ENCODE measurements at places on chromosomes 4 and X.

DNA sequence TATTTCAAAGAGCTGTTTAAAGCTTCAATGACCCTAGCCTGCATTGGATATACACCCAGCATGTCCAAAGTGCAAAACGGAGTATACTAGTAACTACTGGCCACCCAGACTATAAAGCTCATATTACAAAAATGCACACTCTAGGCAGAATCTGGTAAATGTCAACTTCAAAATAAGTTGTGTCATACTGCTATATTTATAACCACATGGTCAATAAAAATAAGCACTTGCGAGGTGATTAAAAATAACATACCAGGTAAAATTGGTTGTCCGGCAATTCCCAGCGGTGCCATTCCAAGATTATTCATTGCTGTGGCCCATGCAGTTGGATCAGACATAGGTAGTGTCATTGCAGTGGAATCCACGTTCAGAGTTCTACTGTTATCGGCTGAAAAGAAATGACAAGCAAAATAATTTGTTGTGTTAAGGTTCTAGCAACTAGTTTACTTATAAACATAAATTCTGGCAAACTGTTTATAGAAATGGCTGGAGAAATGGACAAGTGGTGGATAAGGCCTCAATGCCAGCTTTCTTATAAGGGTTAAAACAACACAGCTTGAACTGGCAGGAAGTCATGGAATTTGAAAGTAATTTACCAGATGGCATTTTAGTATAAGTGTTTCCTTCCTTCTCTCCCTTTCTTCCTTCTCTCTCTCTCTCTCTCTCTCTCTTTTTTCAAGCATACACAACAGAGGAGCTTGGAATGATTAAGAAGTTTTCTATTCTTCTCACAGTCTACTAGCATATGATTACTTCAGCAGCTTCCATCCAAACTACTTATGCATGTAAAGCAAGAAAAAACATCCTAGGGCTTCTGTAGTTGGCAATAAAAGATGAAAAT is 199.9 kb downstream of the ENOX2 start:
- DNase-seq, result no peak

DNA sequence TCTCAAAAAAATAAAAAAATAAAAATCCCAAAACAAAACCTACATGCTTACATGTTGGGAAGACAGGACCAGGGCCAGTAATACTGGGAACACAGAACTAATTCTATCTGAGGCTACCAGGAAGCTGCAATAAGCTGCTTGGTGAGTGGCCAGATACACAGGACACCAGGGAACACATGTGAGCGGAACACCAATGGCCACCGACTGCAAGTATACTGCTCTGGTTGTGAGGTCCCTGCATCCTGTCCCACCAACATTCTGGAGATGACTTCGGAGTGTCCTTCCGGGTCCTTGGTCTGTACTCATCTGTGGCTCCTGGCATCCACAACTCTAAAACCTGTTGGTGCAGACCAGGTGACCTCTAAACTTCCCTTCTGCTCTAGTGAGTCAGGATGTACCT is 2.7 kb downstream of the TNIP2 start:
- no peak for DNase-seq

GRCh38 chr4:151678048-151678872 is 82.5 kb downstream of the GATB start:
- DNase-seq, result no peak

DNA sequence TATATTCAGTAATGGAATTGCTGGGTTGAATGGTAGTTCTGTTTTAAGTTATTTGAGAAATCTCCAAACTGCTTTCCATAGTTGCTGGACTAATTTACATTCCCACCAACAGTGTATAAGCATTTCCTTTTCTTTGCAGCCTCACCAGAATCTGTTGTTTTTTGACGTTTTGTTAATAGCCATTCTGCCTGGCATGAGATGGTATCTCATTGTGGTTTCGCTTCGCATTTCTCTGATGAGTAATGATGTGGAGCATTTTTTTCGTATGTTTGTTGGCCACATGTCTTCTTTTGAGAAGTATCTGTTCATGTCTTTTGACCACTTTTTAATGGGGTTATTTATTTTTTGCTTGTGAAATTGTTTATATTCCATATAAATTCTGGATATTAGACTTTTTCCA is 13.6 kb upstream of the MAGED4B start:
- DNase-seq, result no peak

GRCh38 chrX:110318664-110318968 is 731 bp upstream of the AMMECR1 start:
- DNase-seq, result no peak

GRCh38 chr4:123215536-123215935 is 181.1 kb upstream of the SPRY1 start:
- no peak for DNase-seq
